ENCODE measurements at places on chromosomes 16 and 17. TPM values are rescaled to one million over a fixed set of nuclear protein-coding genes. Genes with fewer than 3 reads are reported as not detected.

Gene PITPNM3
- 0.41 TPM for total RNA-seq

DNA sequence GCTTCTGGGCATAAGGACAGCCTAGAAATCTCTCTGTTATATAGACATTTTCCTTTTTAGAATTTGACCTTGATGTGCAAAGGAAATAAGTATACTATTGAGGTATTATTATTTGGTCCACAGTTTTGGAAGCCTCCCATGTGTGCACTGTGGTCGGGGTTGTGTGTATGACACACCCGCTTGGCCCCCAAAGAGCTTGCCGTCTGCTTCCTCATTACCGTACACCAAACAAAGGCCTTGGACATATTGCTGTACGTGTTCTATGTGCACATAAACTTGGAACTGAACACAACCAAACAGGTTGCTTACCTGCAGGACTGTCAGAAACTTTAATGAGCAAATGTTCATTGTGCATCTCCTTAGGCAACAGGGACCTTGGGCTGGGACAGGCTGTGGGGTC, 38.2 kb downstream of the METRNL start:
- no peak for DNase-seq
- H3K27me3 ChIP-seq: peaks cover 14% of the 10 kb centered on the region
- H3K36me3 ChIP-seq: no peaks in the 10 kb centered on the region
- no peak overlapping the region for H3K4me3 ChIP-seq
- no peak overlapping the region for H3K27ac ChIP-seq

DNA sequence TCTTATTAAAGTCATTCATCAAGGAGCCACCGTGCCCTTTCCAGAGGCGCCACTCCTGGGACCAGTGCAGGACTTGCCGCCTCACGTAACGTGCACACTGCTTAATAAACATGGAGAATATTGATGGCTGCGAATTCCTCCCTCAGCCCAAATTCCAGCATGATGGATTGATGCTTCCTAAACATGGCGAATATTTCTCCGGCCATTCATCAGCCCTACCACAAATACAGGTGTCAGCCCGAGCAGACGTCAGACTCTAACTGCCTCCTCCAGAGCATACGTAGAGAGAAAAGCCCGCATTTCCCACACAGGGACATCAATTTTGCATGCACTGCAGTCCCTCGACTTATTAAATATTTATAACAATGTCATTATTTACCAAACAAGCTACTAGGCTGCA, 97.0 kb downstream of the USP31 start:
- H3K4me3 ChIP-seq: no peak overlapping the region
- peaks cover 30% of the 10 kb centered on the region for H3K27me3 ChIP-seq
- no peaks in the 10 kb centered on the region for H3K4me1 ChIP-seq
- no peaks in the 10 kb centered on the region for H3K36me3 ChIP-seq
- H3K27ac ChIP-seq: no peak overlapping the region

Gene KRT39
- total RNA-seq: not detected

Gene CD300LB
- not detected for total RNA-seq

GRCh38 chr17:65532101-65532890, 29.2 kb downstream of the AXIN2 start:
- H3K27ac ChIP-seq: no peak overlapping the region
- no peaks in the 10 kb centered on the region for H3K4me1 ChIP-seq
- no peak overlapping the region for H3K4me3 ChIP-seq
- peaks cover 25% of the 10 kb centered on the region for H3K36me3 ChIP-seq

GRCh38 chr17:39173080-39173479, 7.1 kb upstream of the ARL5C start:
- no peak for DNase-seq
- H3K27me3 ChIP-seq: peaks cover 8% of the 10 kb centered on the region
- no peak overlapping the region for H3K4me3 ChIP-seq
- H3K27ac ChIP-seq: no peak overlapping the region
- peaks cover 11% of the 10 kb centered on the region for H3K36me3 ChIP-seq
- H3K4me1 ChIP-seq: no peaks in the 10 kb centered on the region

Gene MEFV
- 0.07 TPM for total RNA-seq

GRCh38 chr17:78952706-78953105, 27.0 kb downstream of the LGALS3BP start:
- H3K36me3 ChIP-seq: peaks cover 1% of the 10 kb centered on the region
- H3K27me3 ChIP-seq: peaks cover 8% of the 10 kb centered on the region
- no peak overlapping the region for H3K27ac ChIP-seq
- peaks cover 2% of the 10 kb centered on the region for H3K4me1 ChIP-seq

DNA sequence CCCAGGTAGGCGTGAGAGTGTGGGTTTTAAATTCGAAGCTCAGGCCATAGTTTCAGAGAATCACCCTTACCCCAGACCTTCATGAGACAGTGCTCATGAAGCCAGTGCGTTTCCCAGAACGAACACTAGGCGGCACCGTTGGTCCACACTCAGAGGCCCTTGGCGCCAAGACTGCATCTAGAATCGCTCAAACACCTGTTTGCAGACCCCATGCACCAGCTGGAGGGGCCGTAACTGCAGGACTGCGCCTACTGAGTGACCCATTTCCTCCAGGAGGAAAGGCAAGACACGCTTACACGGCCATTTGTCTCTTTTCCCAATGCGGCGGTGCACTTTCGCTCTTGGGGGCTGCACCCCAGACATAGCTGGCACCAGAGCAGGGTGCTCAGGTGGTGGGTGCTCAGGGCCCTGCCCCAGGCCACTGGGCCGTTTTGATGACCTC, 34.0 kb downstream of the ADGRG5 start:
- no peak overlapping the region for H3K4me3 ChIP-seq
- H3K27me3 ChIP-seq: no peaks in the 10 kb centered on the region
- peak; percentile 90 for DNase-seq
- no peak overlapping the region for H3K27ac ChIP-seq

Gene SLC5A2
- 0.21 TPM for total RNA-seq

Gene TAC4
- total RNA-seq: not detected

GRCh38 chr17:66397486-66397885, 95.1 kb downstream of the PRKCA start:
- H3K36me3 ChIP-seq: peaks cover 12% of the 10 kb centered on the region
- peaks cover 75% of the 10 kb centered on the region for H3K4me1 ChIP-seq
- no peak overlapping the region for H3K4me3 ChIP-seq
- peak overlapping the region; percentile 55 for H3K27ac ChIP-seq
- no peaks in the 10 kb centered on the region for H3K27me3 ChIP-seq

DNA sequence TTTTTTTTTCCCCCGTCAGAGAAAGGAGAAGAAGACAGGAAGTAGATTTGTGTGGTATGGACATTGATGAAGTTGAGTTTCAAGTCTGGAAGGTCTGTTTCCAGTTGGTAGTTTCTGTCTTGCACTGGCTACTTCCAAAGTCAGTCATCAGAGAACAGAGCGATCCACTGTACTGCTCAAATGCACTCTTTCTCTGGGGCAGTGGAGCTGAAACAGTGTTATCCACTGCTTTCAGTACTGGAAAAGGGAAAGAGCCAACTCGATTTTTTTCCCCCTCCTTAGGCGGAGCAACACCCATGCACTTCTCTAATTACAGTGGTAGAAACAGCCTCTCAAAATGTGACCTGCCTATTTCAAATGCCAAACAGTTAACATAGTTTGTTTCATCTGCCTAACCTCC, 7.4 kb downstream of the PRKCA start:
- no peak for DNase-seq
- peaks cover 54% of the 10 kb centered on the region for H3K36me3 ChIP-seq
- no peaks in the 10 kb centered on the region for H3K27me3 ChIP-seq
- H3K4me1 ChIP-seq: peaks cover 86% of the 10 kb centered on the region
- H3K27ac ChIP-seq: peak overlapping the region; percentile 88

- peaks cover 5% of the 10 kb centered on the region for H3K4me1 ChIP-seq
- no peak overlapping the region for H3K4me3 ChIP-seq
- no peak for DNase-seq
- peaks cover 2% of the 10 kb centered on the region for H3K27me3 ChIP-seq
- H3K36me3 ChIP-seq: peaks cover 2% of the 10 kb centered on the region
- H3K27ac ChIP-seq: no peak overlapping the region
These were observed 7.3 kb downstream of the RGS11 start for GRCh38 chr16:268141-269053.

Gene LRRC36
- 0.63 TPM for total RNA-seq

DNA sequence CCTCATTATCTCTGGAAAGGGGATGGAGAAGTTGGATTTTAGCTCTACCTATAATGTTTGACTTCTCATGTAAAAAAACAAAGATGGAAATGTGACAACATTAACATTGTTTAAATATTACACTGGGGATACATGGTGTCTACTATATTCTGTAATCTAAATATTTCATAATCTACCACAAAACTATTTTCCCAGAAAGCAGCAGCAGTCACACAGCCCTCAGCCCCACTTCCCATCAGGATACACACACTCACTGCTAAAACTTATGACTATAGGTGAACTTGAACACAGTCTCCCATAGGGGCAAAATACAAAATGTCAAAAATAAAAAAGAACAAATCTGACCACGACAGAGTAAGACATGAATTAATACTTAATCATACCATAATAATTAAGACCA, 95.7 kb downstream of the KANSL1 start:
- DNase-seq: no peak
- no peak overlapping the region for H3K27ac ChIP-seq
- no peak overlapping the region for H3K4me3 ChIP-seq
- H3K4me1 ChIP-seq: peaks cover 63% of the 10 kb centered on the region

DNA sequence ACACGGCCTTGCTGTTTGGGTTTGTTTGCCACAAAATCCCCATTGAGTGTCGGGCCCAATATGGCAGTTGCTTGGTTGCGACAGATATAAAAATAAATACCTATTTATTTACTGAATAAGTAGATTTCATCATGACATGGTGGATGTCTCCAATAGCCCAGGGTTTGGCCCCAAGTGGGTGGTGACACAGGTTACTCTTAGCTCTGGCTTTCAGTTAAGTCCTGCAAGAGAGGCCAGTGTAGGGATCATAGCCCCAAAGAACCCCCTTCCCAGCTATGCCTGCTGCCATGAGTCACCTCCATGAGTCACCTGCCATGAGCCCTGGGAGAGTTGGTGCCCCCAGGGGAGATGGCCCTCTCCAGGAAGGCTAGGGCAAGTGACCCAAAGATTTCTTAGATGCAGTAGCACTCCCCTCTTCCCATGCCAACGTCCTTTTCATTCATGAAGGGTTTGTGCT, 78.7 kb upstream of the LGALS9 start:
- H3K4me3 ChIP-seq: no peak overlapping the region
- no peaks in the 10 kb centered on the region for H3K27me3 ChIP-seq
- H3K27ac ChIP-seq: no peak overlapping the region
- peaks cover 24% of the 10 kb centered on the region for H3K4me1 ChIP-seq
- peak; percentile 36 for DNase-seq

DNA sequence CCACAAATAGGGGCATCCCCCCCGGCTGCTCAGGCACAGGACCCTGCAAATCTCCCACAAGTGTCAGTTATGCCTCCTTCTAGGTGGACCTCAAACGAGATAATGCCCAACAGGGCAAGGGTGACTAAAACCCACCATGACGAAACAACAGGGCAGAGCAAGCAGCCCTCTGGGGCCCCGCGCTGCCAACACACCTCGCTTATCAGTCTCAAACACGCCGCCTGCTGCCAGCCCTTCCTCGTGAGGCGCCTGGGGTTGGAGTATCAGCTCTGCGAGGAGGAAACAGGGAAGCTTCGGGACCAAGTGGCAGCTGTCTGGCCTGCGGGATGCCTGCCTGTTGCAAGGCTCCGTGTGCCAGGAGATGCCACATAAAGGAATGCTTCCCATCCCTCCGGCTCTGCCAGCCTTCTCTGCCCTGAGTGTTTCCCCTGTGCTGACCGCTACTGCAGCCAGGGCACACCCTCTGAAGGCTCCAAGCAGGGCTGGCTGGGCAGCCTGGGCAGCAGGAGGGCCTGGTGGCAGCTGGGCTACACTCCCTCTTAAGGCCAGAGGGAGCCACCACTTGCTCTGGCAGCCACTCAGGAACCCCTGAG, 2.5 kb downstream of the SMIM5 start:
- no peaks in the 10 kb centered on the region for H3K4me1 ChIP-seq
- no peak overlapping the region for H3K27ac ChIP-seq
- no peaks in the 10 kb centered on the region for H3K27me3 ChIP-seq
- no peak for DNase-seq

DNA sequence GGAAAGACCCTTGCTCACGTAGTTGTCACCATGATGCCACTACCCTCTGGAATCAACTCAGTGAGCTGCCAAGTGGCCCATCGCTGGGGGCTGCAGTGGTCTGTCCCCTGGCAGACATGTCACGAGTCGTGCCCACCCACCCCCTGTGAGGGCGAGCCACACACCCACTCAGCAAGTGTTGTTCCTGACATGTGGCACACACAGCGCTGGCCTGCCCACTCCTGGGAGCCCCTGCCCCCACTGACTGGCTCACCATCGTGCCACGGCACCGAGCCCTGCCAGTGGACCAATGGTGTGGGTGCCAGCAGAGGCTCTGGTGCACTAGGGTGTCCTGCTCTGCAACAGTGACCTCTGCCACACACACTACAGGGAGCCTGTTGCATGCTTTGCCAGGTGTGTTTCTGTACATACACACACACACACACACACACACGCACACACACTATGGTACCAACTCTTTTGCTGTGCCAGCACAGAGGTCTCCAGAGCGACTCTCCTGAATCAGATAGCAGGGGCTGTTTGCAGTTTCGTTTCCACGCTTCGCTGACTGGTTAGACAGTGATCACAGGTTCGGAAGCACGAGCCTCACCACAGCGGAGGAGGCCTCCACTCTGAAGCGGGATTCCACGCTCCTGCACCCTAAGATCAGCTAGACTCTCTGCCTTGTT, 7.7 kb downstream of the RTN4RL1 start:
- no peak overlapping the region for H3K27ac ChIP-seq
- H3K4me1 ChIP-seq: no peaks in the 10 kb centered on the region
- H3K27me3 ChIP-seq: peaks cover 2% of the 10 kb centered on the region
- no peak overlapping the region for H3K4me3 ChIP-seq
- no peaks in the 10 kb centered on the region for H3K36me3 ChIP-seq

Gene STARD3
- total RNA-seq: 60.3 TPM

- H3K27me3 ChIP-seq: no peaks in the 10 kb centered on the region
- DNase-seq: no peak
- no peak overlapping the region for H3K27ac ChIP-seq
- H3K4me3 ChIP-seq: no peak overlapping the region
- H3K36me3 ChIP-seq: peaks cover 10% of the 10 kb centered on the region
- H3K4me1 ChIP-seq: peaks cover 55% of the 10 kb centered on the region
These were observed 93.9 kb downstream of the STH start for GRCh38 chr17:46092991-46093390.

DNA sequence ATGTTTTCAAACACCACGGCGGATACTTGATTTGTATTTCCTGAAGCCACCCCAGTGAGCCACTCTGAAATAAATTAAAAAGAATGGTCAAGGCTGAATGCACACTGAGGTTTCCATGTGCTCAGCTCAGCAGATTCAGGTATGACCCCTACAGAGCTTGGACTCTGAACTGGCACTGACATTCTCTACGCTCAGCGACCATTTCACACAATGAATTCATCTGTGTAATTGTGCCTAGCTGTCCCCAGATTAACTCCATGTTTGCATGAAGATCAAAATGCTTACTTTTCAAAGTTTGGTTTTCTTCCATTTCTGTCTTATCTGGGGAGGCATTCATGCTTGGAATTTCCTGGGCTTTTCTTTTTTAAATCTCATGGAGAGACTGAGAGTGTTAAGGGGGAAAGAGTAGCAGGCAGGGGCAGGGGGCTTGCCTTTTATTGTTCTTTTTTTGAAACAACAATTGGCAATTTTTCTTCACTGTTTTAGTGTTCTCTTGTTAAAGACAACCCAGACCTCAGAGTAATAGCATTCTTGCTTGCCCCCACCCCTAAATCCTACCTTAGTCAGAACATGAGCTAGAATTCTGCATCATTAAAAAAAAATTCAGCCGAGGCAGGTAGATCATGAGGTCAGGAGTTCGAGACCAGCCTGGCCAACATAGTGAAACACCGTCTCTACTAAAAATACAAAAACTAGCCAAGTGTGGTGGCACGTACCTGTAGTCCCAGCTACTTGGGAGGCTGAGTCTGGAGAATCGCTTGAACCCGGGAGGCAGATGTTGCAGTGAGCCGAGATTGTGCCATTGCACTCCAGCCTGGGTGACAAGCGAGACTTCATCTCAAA, 85.5 kb upstream of the HNF1B start:
- H3K4me1 ChIP-seq: peaks cover 16% of the 10 kb centered on the region
- no peak overlapping the region for H3K4me3 ChIP-seq
- peaks cover 16% of the 10 kb centered on the region for H3K27me3 ChIP-seq
- H3K27ac ChIP-seq: no peak overlapping the region
- DNase-seq: no peak
- no peaks in the 10 kb centered on the region for H3K36me3 ChIP-seq

Measured in activated CD4-positive, alpha-beta memory T cell treated with anti-CD3 and anti-CD28 coated beads for 36 hours (primary cell).